ENCODE measurements at places on chromosomes 3 and 15. TPM values are rescaled to one million over a fixed set of nuclear protein-coding genes. Genes with fewer than 3 reads are reported as not detected.

The ARPIN gene
- total RNA-seq = 3.4 TPM

DNA sequence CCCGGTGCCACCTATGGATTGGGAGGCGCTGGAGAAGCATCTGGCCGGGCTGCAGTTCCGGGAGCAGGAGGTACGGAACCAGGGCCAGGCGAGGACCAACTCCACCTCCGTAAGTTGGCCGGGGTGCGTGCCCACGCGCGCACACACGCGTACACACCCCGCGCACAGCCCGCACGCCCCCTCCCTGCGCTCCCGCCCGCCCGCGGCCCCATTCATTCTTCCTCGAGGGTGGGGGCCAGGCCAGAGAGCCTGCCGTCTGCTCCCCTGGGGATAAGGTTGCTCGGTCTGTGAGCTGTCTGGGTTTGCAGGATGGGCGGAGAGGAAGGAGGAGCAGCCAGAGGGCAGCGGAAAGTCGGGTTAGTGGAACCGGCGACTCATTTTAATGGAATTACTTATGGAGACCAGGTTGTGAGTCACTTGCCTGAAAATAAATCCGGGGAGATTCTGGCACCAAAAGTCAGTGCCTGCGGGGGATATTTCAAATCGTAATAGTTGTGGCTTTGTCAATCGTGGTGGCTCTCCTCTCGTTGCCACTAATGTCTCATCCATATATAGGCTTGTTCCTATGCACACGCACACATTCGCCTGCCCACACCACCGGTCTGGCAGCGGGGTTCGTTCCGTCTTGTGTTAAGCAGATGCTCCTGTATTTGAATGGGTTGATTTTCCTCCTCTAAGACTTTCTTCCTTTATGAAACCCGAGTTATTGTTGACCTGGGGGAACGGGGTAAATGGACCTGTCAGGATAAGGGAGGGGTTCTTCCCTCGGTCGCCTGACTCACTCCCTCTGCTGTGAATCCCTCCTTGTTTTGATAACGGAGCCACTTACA, 223.4 kb upstream of the IL12A start:
- DNase-seq = peak; percentile 97

DNA sequence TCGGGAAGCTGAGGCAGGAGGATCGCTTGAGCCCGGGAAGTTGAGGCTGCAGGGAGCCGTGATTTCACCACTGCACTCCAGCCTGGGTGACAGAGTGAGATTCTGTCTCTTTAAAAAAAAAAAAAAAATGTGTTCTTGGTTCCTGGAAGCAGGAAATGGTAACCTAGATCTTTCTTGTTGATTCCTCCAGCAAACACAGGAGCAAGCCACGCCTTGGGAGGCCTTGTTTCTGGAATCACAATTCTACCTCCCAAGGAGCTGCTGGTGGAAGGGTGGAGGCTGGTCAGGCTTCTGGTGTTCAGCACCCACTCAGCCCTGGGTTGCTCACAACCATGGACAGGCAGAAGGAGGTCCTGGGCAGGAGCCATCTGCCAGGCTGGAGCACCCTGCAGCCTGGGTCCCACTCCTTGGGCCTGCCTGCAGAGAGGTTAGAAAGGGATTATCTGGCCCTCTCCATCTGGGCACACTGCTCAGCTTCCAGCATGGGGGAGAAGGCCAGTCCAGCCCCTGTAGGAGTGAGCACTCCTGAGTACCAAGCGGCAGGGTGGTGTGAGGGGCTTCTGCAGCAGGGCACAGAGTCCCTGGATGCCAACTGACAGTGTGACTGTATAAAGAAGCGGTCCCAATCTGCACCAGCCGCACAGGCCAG, 65.6 kb downstream of the ABTB1 start:
- peak; percentile 92 for DNase-seq

- DNase-seq = no peak
These were observed 96.5 kb downstream of the TGFBR2 start for GRCh38 chr3:30702828-30703397.

GRCh38 chr3:46853441-46854415, 9.5 kb downstream of the MYL3 start:
- no peak for DNase-seq

- no peak for DNase-seq
These were observed 253.3 kb downstream of the TBC1D5 start for GRCh38 chr3:17489139-17489538.

DNA sequence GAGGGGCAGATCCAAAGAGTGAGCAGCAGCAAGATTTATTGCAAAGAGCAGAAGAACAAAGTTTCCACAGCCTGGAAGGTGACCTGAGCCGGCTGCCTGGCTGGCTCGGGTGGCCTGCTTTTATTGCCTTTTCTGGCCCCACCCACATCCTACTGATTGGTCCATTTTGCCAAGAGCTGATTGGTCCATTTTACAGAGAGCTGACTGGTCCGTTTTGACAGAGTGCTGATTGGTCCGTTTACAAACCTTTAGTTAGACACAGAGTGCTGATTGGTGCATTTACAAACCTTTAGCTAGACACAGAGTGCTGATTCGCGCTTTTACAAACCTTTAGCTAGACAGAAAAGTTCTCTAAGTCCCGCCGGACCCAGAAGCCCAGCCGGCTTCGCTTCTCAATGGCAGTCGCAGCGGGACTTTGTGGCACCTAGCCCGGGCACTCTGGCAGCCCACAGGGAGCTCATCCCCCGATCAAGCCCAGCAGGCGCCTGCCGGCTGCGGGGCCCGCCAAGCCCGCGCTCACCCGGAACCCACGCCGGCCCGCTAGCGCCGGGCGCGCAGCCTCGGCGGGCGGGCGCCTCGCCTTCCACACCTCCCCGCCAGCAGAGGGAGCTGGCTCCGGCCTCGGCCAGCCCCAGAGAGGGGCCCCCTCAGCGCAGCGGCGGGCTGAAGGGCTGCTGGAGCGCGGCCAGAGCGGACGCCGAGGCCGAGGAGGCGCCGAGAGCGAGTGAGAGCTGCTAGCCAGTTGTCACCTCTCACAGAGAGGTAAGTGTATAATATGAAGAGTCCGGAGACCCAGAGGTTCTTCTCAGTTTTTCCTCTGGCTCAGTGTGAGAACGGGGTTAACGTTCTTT, 339.2 kb downstream of the CHL1 start:
- DNase-seq = peak; percentile 11

GRCh38 chr3:95758707-95759106, 1055.7 kb upstream of the EPHA6 start:
- no peak for DNase-seq

GRCh38 chr15:60576044-60576443, 97.1 kb upstream of the ICE2 start:
- peak; percentile 28 for DNase-seq

DNA sequence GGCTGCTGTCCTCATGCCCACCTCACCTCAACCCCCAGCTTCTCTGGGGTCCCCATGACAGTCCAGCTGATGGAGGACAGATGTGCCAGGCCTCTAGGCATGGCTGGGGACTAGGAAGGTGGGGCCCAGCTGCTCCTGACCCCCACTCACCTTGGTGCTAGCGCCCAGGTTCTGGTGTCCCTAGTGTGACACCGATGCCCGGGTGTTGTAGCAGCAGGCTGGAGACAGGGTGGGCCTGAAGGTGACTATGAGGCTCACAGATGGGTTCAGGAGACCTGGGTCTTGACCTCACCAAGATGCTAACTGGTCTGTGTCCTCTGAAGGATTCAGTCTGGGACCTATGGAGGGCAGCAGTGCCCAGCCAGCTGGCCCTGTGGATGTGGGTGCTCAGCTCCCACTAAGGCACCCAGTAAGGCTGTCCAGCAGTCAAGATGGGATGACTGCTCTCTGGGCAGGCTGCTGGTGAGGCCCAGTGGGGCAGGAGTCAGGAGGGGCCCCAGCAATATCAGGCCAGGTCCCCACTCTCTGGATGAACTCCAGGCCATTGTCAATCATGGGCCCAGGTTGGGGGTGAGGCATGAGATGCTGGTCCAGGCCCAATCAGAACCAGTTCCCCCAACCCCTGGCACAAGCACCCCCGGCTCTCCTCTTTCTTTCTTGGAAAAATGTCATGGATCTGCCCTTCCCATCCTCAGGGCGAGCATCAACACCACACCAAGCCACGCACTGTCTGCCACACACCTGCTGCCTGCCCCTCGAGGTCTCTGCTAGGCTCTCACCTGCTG, 33.0 kb downstream of the ALDH1L1 start:
- DNase-seq = no peak

- DNase-seq = no peak
These were observed 101.7 kb downstream of the EEFSEC start for GRCh38 chr3:128254967-128255366.

All from H4 (cell line).